ENCODE measurements at places on chromosomes 1 and 21.

DNA sequence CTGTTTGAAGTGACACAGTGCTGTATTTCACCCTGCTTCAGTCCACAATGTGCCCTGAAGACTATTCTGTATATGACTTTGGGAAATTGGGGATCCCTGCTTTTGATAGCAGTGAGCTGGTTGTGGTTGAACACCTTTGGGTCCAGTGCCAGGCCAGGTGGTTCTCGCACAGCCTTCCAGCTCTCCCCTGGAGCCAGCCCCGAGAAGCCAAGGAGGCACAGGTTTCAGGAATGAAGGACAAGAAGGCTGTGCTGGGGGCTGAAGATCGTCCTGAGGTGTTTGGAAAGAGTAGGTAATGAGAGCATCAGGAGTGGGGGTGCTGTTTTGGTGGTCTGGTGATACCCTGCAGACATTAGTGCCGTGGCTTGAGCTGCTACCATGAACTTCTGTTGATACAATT, 131.4 kb upstream of the COL6A1 start:
- DNase-seq: no peak

DNA sequence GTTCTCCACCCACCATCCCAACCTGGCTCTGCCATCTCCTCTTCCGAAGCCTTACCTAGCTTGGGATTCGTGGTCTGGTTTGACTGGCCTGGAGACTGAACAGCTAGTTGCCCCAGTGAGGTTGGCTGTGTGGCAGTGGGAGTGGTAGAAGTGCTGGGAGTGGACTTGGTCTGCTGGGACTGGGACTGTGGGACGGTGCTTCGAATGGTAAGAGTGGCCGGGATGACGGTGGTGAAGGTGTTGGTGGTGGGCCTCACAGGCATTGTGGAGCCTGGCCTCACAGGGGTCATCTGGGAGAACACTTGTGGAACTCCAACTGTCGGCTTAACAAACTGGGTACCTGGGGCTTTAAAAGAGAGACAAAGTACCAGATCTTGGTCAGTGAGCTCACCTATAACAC, 28.7 kb downstream of the PSMB4 start:
- no peak for DNase-seq

DNA sequence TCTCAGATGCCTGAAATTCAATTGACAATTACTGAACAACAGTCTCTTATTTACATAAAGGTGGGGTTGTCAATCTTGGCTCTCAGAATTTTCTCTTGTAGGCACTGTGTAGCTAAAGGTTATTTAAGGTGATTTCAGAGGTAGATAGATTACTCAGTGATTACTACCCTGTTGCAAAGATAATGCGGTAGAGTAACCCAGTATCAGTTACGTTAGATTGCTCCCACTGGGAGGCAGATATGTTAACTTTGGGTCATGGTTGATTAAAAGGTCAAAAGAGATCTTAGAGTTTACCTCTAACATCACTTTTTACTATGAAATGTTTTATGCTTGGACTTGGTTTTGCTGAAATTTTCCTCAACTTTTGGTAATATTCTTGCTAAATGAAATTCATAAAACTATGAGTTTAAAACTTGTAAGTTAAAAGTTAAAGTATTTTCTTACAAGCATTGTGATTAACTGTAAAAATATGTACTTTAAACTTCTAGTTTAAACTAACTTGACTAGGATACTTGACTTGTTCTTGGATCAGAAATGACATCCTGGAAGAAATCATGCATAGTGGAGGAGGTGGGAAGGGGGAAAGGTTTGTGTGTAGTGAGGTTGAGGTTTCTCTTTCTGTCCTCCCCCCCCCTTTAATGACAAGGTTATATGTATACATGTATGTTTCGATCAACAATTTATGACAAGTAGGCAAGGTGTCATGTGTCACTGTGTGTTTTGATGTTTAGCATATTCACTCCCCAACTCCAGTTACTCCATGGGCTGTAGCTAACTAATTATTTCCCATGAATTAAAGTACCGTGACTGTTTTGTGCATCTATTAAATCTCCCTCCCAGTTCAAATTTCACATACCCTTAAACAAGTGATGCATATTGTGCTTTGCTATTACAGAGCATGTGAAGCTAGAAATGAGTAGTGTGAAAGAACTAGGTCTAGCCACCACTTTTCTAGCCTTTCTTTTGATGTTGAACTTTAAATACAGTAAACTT, 2.9 kb downstream of the LAMC1 start:
- DNase-seq: peak; percentile 49

- DNase-seq: no peak
Measured at GRCh38 chr1:160118928-160119327, 3.4 kb downstream of the ATP1A2 start.

- no peak for DNase-seq
Measured at GRCh38 chr21:15616864-15617574, 112.8 kb upstream of the USP25 start.

DNA sequence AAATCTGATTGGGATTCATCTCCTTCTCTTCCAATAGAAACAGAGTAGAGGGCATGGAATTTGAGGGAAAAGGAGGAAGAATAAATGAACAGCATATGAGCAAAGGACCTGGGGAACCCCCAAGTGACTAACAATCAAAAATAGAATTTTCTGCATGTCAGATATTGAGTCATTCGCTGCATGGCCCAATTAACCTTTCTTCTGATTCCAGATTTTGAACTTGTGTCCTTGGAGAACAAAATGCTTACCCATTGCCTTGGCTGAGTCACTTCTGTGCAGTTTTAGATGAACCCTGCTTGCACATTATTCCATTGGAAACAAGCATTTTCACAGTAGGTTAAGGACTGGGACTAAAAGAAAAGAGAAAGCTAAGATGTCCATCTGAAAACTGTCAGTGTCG, 390.5 kb downstream of the ST6GALNAC3 start:
- peak; percentile 2 for DNase-seq

- no peak for DNase-seq
Measured at GRCh38 chr21:44260791-44261631, 686 bp downstream of the DNMT3L start.

Measured in mammary epithelial cell (primary cell).